ENCODE measurements at places on chromosomes 2 and 18.
A peak's percentile ranks its signal among the peaks of the same experiment; 100 is the strongest.

DNA sequence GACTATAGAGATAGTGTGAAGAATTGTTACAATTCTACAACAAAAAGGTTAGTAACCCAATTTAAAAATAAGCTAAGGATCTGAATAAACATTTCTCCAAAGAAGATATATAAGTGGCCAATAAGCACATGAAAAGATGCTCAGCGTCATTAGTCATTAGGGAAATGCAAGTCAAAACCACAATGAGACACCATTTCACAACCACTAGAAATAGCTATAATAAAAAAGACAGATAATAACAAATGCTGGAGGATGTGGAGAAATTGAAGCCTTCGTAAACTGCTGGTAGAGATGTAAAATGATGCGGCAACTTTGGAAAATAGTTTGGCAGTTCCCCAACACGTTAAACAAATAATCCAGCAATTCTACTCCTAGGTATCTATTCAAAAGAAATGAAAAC, 366.5 kb upstream of the POU3F3 start:
- DNase-seq: no peak

DNA sequence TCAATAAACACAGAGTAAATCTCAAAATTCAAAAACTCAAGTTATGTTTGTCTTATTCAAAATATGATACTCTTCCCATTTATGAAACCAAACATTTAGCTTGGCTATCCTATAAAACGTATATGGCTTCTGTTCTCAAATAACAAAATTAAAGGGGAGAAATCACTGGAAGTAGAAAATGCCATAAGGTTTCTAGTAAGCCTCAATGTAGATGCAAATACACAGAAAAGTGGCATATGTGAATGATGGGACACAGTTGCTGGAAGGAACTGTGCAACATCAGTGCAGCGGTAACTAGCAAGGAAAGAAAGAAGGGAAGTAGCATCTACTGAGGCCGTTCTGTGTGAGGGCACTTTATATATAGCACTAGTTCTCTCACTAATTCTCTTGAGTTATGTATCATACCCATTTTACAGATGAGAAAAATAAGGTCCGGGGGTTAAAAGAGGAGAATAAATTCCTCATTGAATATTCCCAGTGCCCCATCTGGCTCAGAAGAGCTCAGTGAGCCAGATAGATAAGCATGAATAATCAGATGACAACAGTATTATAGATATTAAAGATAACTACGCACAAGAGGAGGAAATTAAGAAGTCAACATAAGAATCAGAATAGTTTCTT, 27.2 kb downstream of the NBAS start:
- no peak for DNase-seq

- no peak for DNase-seq
These were observed 178.4 kb upstream of the FN1 start for GRCh38 chr2:215614296-215614695.

GRCh38 chr2:69645921-69646320, 2.4 kb upstream of the AAK1 start:
- DNase-seq: no peak

DNA sequence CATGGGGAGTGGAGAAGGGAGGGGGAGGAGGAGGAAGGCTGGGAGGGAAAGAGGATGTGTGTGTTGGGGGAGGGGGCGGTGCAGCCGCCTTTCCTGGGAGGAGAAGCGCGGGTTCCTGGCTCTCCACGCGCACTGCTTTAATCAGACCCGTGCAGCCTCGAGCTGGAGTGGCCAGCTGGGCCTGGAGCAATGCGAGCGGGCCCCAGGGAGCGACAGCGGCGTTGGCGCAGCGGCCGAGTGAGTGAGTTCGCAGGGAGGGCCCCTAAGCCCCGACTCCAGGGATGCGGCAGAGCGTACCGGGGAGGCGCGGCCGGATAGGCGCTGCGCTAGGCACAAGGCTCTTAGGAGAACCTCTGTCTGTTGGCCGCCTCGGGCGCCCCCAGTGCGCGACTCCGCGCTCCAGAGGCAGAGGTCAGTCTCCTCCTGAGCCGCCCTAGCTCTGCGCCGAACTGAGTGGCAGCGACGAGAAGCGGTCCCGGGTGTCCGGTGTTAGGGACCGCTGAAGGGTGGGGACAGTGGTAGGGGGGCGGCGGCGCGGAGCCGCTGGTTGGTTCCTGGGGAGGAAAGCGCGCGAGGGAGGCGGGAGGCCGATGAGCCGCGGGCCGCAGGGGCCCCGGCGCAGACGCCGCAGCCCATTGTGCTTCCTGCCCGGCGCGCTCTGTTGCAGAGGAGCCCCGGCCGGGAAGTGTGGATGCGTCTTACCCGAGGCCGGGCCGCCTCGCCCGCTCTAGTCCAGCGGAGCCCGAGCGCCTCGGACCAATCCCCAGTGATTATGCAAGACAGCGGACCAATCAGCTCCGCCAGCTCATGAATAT, 455 bp upstream of the DLX1 start:
- peak; percentile 94 for DNase-seq

DNA sequence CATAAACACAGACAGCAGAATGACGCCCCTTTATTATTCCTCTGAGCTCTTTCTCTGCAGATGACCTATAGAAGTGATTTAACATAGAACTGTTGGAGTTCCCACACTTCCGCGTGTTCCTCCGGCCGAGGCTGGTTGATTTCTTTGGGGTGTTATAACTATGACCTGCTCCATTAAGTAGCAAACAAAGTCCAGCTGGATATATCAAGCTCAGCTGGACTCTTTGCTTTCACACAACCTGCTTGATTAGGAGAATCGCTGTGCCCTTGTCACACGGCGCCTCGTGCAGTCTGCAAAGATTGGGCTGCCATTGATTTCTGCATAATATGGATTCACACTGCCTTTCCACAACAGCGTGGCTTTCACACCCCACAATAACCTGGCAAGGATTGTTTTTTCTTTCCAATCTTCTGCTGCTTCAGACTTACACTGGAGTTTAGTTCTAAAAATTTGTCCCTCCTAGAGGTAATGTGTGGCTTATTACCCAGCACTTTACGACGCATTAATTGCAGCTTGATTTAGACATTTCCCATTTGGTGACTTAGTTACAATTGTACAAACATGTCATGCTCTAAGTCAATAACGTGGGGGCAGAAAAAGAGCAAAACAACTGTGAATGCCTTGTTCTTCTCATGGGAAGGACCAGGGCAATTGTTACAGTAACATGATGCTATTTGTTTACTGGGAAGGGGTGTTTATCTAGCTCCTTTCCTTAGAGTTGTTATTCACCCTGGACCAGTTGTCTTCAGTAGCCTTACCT, 485.7 kb downstream of the TXNL1 start:
- DNase-seq: no peak

GRCh38 chr2:149650006-149650405, 62.4 kb upstream of the MMADHC start:
- DNase-seq: peak; percentile 58

DNA sequence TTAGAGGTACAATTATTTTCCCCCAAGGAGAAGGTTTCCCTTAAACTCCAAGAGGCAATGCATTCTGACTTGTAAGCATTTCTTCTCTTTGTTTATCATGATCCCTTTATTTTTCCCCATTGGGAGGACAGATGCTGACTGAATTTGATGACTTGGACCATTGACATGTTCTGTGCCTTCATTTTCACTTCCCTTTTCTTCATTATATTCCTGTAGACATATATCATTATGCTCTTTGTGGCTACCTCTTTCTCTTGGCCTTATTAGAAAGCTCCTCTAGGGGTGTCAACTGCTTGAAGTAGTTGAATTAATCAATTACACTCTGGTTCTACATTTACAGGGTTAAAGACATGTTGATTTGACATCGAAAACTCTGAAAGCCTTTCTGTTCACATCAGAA, 330.0 kb upstream of the DCC start:
- DNase-seq: no peak

DNA sequence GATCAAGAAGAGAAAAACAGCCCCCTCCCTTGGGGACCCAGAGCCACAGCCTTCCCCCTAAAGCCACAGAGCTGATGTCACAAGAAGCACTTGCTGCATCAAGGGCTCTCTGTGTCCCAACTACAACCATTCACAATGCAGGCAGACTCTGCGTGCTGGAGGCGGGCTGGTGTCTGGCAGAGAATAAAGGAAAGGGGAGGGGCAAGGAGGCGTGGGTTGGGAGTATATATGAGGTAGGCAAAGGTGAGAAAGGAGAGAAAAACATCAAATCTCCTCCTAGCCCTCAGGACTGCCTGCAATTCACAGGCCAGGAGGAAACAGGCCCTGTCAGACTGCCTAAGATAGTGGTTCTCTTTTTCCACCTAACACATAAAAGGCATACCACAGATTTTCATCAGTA, 48.8 kb upstream of the IHH start:
- no peak for DNase-seq

DNA sequence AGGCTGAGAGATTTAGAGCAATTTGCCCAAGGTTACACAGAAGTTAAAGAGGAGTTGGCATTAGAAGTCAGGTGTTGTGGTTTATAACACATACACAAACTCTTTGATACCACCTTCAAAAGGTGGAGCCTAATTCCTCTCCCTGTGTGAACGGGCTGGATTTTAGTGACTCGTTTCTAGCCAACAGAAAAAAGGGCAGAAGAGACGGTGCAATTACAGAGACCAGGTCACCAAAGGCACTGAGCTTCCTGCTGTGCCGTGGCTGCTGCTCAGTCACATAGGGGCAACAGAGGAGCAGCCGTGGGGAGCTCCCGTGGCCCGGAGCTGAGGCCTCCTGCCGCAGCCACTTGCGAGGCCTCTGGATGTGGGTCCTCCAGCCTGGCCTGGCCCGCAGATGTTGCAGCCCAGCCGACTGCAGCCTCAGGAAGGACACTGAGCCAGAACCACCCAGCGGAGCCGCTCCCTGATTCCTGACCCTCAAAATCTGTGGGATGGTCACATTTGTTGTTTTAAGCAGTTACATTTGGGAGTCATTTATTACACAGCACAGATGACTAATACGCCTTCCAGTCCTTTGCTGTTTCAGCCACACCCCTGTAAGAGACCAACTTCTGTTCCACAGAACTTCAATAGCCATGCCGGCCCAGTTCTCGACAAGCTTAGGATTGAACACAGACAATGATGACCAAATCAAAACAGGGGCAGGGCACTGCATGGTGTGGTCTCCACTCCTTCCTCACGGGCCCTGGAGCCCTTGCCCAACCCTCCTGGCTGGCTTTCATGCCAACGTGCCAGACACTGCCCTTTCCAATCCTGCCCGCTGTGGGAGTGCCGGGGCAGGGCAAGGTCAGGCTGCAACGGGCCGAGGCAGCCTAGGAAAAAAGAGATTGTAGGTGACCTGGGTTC, 17.1 kb downstream of the EDAR start:
- DNase-seq: peak; percentile 65

DNA sequence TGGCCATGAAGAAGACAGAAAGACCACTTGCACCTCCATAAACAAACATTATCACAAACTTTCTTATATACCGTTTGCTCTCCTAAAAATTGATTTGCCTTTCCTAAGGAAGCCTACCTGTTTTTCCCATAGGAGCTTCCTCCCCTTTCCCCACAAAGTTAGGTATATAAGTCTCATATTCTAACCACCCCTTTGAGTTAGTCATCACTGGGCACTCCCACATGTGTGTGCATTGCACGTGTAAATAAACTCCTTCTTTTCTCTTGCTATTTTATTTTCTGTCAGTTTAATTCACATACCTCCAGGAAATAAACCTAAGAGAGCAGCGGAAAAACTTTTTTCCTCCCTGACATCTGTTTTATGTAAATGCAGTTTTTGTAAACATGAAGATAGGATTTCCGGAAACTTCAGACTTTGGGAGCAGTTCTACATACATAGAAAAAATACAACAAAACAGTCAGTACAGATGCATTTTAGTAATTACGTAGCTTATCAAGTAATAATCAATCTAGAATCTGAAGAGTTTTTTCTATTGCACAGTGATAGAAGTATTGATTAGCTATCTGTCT, 46.6 kb downstream of the PLCL1 start:
- DNase-seq: no peak

- DNase-seq: peak; percentile 7
These were observed 15.2 kb downstream of the LANCL1 start for GRCh38 chr2:210461401-210461800.

DNA sequence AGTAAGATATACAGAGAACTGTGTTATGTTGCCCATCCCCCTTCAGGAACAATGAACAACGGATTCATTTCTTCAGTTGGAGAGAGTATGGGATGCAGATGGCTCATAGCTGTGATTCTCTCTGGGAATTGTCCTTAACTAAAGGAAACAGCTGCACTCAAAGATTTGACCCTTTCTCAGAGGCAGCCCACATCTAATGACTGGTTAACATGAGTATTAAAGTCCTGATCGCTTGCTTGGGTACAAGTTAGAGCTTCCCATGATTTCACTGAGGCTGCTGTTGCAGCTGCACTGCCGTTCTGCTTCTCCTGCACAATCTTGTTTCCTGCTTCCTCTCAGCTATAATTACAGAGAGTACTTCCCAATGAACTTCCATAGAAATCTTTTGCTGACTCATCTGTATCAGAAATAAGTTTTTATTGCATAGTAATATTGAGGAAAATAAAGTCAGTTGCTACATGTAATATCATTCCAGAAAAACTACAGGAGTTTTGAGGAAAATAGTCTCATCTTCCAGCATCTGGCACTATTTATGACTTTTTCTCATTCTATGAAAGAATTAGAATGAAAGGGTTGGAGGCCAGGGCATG, 12.8 kb upstream of the SCN9A start:
- peak; percentile 12 for DNase-seq

DNA sequence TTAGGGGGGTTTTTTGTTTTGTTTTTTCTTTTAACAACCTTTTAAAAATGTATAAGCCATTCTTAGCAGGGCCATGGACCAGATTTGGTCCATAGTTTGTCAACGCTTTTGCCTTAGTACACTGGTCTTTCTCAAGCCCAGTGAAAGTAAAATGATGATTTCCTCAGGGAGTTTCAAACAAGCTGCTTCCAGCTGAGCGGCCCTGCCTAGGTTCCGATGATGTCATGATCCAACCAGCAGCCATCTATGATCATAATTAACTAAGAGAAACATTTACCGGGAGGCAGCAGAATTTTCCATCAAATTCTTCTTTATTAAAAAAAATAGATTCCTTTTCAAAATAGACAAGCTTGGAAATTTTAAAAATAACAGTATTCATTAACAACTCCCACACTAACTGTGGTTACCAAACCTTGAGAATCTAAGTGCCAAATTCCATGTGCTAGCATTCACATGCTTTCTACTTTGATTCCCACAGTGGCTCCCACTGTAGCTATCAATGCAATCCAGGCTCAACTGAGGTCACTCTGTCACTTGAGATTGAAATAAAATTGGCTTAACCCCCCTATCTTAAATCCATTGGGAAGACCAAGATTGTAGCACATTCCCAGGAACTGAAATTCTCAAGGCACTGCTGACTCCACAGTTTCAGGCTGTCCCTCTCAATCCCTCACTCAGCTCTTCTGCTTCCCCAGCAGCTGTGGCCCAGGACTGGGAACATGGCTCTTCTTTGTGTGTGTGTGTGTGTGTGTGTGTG, 148.9 kb downstream of the RNF152 start:
- peak; percentile 76 for DNase-seq

- no peak for DNase-seq
These were observed 191.8 kb downstream of the RNF144A start for GRCh38 chr2:7108792-7109532.

- no peak for DNase-seq
These were observed 36.0 kb upstream of the CDC42EP3 start for GRCh38 chr2:37707393-37707792.

- DNase-seq: peak; percentile 73
These were observed 9.3 kb downstream of the MEIS1 start for GRCh38 chr2:66443979-66444861.

Data from fibroblast of mammary gland (primary cell).